ENCODE measurements at places on chromosomes 5 and 9.

- no peak for DNase-seq
Measured at GRCh38 chr5:19496056-19496455, 491.9 kb downstream of the CDH18 start.

GRCh38 chr5:32103521-32103920 is 70.6 kb downstream of the GOLPH3 start:
- DNase-seq = no peak

DNA sequence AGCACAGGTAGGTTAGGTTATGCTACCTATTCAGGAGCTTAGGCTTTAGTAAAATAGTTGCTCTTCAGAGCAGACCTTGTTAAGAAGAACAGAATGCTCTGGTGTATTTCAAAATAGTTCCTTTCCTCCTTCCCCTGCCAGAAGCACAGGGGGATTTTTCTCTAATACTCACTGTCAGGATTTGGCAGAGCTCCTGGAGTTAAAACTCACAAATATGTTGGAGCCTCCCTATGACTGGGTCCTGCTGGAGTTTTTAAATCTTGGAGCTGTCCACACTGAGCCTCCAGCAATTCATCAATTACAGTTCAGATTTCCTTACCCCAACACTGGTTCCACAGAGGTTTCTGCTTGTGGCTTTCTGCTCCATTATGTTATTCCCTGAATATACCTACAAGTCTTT is 1233.8 kb upstream of the WWC1 start:
- DNase-seq = no peak

DNA sequence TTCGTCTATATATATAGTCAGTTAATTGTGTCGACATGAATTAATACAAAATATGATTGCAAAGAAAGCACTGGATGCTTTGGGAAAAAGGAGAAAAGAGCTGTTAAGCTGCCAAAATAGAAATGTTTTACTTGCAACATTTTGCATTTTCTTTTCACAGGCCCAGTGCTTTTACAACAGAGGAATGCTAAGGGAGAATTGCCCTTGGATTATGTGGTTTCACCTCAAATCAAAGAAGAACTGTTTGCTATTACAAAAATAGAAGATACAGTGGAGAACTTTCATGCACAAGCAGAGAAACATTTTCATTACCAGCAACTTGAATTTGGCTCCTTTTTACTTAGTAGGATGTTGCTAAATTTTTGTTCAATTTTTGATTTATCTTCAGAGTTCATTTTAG is 76.2 kb downstream of the SLF1 start:
- no peak for DNase-seq

DNA sequence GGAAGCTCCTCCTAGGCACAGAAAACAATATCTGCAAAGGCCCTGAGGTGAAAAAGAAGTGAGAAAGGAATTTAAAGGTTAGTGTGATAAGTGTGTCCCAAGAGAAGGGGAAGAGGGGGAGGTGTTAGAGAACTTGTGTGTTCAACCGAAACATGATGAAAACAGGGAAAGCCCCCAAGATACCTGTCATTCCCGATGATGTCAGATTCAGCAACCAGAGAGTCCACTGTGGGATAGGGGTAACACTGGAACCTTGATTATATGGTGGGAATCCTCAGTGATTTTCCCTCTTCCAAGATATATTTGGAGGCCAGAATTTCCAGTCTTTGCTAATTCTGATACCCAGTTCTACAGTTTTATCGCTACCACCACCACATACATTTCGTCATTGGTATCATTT is 15.5 kb upstream of the BNC2 start:
- no peak for DNase-seq

All from stimulated activated CD4-positive, alpha-beta T cell treated with anti-CD3 and anti-CD28 coated beads, Interleukin-2, amount 100 ng/mL, for 24 hours (primary cell).